ENCODE measurements at places on chromosomes 4 and X. TPM values are rescaled to one million over a fixed set of nuclear protein-coding genes. Genes with fewer than 3 reads are reported as not detected.

BEND2 gene
- not detected for total RNA-seq

HELT gene
- not detected for total RNA-seq

XK gene
- total RNA-seq = 0.27 TPM

RIPPLY1 gene
- total RNA-seq = 0.08 TPM

EFHC2 gene
- 0.18 TPM for total RNA-seq

RAB39B gene
- total RNA-seq = 0.85 TPM
